ENCODE measurements at places on chromosomes 6 and 20.

- no peak for DNase-seq
These were observed 300.6 kb upstream of the ECI2 start for GRCh38 chr6:4435981-4436445.

- peak; percentile 70 for DNase-seq
These were observed 106.5 kb downstream of the ARID1B start for GRCh38 chr6:156883497-156884252.

DNA sequence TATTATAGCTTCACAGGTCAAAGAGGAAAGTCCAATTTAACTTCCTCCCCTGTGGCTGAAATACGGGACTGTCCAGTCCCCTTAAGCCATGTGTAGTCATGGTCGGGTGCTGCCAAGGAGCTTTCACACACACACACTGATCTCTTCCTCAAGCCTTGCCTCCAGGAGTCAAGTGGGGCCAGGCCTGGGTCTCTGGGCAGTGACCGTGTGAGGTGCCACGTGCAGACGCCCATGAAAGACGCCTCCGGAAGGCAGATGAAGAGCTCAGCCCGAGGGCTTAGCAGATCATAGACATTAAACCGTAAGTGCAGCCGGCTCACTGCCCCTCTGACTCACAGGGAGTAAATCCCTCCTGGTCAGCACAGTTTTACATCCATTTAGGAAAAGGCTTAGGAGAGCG, 4.2 kb downstream of the GABRR2 start:
- DNase-seq: no peak

DNA sequence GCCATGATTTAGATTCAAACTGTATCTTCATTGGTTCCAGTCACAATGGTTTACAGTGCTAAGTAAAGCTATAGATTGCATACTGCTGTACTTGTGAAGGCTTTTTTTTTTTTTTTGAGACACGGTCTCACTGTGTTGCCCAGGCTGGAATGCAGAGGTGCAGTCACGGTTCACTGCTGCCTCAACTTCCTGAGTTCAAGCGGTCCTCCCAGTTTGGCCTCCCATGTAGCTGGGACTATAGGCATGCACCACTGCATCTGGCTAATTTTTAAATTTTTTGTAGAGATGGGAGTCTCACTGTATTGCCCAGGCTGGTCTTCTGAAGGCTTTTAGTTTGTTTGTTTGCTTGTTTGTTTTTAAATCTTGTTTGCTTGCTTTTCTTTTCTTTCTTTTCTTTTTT, 24.9 kb downstream of the ITCH start:
- no peak for DNase-seq

All from common myeloid progenitor, CD34-positive (primary cell).